Mucosa of gallbladder (tissue), 1 donor: ENCODE measurements at places on chromosomes 1 and 21.
A peak's percentile ranks its signal among the peaks of the same experiment; 100 is the strongest.

DNA sequence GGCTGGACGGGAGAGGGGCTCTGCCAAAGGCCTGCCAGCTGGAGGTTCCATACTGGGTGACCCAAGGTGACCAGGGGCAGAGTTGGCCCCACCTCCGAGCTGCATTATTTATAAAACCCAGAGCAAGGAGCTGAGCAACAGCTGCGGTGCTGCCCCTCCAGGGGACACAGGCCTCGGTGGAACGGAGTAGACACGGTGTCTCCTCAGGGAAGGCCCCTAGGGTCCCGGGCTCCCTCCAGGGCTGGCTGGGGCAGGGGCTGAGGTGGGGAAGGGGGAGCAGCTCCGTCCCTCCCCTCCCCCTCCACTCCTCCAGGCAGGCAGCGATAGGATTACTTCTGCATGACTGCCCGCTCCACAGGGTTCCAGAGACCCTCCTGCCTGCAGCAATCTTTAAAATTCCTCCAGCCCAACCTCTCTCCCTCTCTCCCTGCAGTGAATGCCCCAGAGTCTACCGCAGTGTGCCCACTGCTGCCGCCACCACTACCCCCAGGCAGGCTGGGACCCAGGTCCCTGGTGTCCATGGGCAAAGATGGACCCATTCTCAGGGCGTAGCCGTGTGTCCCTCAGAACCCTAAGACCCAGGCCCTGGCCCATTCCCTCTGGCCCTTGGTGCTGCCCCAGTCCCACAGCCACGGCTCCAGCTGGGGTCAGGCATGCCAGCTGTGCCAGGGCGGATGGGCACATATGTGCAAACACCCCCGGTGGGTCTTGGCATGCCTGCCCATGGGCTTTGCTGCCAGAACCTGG is 10.8 kb downstream of the AHDC1 start:
- no peak for DNase-seq

DNA sequence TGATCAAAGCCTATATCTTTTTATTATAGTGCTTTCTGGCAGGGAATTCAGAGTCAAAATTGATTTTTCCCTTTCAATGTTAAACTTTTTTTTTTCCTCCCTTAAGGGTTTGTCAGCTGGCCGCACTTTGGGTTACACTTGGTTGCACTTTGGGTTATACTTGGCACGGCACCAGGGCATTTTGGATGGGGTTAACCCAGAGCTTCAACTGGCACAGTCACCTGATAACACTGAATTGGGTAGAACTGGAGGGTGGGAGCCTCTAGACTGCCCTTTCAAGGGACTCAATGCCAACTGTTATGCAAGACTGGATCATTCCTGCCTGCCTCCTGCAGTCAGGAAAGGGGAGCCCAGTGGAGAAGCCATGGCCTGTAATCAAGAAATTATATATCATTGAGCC is 211.5 kb downstream of the KCNJ6 start:
- no peak for DNase-seq

DNA sequence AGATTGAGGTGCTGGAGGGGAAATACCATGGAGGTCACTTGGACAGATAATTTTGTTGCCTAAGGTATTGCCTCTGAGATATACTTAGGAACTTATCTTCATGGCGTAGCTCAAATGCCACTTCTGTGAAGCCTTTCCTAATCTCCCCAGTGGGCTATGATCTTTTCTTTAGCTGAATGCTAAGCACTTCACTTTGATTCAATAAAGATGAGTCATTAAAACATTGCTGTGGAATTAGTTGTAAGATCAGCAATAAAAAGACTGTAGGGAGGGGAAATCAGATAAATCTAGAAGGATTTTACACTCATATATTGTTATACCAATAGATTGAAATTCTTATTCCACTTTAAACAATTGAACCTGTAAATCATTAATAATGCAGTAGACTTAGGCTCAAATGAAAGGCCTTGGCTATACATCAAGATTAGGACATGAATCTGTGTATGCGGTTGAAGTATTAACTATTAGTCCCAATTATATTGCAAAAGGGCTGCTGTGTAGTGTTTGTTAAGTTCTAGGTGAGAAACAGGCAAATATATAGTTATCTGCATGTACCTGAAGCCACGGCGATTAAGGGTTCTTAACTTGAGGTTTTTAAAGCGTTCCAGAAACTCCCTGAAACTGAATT is 19.2 kb upstream of the MAGOH start:
- no peak for DNase-seq

GRCh38 chr1:79104617-79105016 is 98.1 kb upstream of the ADGRL4 start:
- no peak for DNase-seq

DNA sequence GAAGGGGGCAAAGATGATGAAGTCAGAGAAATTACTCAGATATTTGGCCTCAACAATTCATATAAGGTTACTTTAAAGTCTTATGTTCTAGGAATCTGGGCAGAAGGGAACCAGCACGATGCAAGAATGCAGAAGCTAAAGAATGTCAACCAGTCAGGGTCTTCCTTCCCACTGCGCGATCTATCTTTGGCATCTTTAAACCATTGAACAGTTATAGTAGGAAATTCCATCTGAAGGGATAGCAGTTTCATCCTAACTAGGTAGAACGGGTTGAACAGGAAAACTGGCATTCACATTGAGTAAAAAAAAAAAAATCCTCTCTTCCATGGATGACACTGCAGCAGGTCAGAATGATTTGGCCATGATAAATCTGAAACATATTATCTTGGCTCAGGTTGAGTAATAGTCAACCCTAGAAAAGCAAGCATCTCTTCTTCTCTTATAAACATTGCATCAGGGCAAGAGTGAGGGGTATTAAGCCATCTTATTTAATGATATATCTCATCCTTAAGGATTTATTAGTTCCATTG is 6.3 kb downstream of the CRCT1 start:
- DNase-seq, result no peak

GRCh38 chr1:11531943-11532342 is 53.0 kb downstream of the DISP3 start:
- no peak for DNase-seq

- DNase-seq, result no peak
Observed at GRCh38 chr1:52152572-52152971, 10.7 kb downstream of the ZFYVE9 start.

GRCh38 chr1:6148497-6149241 is 31.5 kb downstream of the CHD5 start:
- peak; percentile 51 for DNase-seq

DNA sequence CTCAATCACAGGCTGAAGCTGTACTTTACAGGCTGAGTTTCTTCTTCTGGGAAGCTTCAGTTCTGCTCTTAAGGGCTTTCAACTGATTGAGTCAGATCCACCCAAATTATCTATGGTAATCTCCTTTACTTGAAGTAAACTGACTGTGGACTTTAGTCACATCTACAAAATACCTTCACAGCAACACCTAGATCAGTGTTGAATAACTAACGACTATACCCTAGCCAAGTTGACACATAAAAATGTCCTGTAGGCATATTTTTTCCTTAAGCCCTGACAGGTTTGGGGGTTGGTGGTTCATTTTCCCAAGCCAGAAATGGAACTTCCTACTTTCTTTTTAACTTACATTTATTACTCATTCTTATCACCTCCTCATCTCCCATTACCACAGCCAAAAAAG is 42.9 kb upstream of the PRKACB start:
- no peak for DNase-seq

DNA sequence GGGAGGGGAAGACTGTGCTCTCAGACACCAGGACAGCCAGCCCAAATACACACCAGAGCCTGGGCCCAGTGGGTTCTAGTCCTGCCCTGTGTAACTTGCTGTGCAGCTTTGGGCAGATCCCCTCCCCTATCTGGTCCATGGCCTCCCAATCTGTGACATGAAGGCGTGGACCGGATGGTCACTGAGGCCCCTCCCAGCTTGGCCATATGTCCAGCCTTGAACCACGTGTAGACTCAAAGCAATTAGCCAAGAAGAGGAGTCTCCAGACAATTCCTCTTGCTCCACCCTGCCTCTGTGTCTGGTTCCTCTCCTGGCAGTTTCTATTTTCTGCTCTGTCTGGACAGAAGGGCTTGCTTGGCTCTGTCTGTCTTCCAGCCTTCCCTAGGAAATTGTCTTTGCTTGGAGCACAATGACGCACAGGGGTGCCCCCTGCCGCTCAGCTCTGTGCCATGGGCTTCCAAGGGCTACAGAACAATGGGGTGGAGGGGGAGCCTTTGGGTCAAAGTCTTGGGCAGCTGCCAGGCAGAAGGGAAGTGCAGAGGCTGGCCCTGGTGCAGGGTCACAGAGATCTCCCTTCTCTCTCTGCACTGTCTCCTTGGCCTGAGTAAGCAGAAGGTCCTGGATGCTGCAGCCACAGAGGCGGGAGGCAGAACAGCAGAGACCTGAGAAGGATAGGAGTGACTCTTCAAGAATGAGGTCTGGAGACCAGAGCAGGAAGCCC is 66.1 kb downstream of the TENT5C start:
- DNase-seq, result peak; percentile 61

- DNase-seq, result no peak
Observed at GRCh38 chr1:91273875-91274274, 130.8 kb downstream of the HFM1 start.

DNA sequence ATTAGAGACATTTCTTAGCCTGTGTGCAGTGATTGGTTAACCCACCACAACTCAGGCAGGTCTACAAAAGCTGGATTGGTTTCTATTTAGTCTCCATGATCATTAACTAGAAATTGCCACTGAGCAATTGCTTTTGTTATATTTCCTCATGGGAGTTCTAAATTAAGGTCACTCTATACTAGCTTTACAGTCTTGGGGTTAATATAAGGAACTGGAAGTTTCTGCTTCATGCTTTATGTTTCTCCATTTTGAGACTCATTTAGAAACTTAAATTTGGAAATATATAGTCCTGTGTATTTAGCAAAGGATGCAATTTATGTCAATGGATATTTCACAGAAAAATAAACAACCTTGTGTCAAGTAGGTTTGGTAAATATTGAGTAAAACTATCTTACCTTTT is 137.5 kb downstream of the HLX start:
- no peak for DNase-seq

GRCh38 chr1:27299385-27300271 is 22.3 kb upstream of the TMEM222 start:
- peak; percentile 65 for DNase-seq

- no peak for DNase-seq
Observed at GRCh38 chr1:84156210-84156621, 12.1 kb downstream of the PRKACB start.

GRCh38 chr1:9822897-9823692 is 670 bp downstream of the CLSTN1 start:
- DNase-seq, result no peak

DNA sequence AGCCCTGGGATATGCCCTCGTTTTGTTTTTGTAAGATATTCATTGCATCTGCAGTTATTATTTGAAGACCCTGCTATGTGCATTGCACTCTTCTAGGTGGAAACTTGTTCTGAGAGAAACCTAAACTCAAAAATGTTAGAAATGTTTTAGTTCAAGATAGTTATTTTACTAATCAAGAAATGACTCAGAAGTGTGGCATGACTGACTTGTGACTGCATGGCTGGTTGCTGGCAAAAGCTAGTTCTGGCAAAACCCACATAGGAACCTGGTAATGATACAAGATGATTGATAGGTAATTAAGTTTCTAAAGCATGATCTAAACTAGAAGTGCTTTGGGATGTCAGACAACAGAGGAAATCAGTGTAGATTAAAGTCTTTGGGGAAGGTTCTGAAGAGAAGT is 33.8 kb upstream of the NFASC start:
- DNase-seq, result no peak

- DNase-seq, result peak; percentile 52
Observed at GRCh38 chr1:230868736-230869385, 540 bp upstream of the C1orf198 start.

- no peak for DNase-seq
Observed at GRCh38 chr1:153957744-153958110, 685 bp downstream of the CRTC2 start.

- peak; percentile 17 for DNase-seq
Observed at GRCh38 chr1:96962751-96963211, 241.2 kb downstream of the PTBP2 start.

GRCh38 chr1:165851034-165851658 is 23.7 kb downstream of the UCK2 start:
- no peak for DNase-seq

GRCh38 chr1:23799570-23800399 is 769 bp downstream of the GALE start:
- DNase-seq, result peak; percentile 88

- peak; percentile 78 for DNase-seq
Observed at GRCh38 chr1:232968965-232969364, 18.6 kb downstream of the NTPCR start.

GRCh38 chr1:181347495-181348390 is 135.6 kb upstream of the CACNA1E start:
- no peak for DNase-seq

DNA sequence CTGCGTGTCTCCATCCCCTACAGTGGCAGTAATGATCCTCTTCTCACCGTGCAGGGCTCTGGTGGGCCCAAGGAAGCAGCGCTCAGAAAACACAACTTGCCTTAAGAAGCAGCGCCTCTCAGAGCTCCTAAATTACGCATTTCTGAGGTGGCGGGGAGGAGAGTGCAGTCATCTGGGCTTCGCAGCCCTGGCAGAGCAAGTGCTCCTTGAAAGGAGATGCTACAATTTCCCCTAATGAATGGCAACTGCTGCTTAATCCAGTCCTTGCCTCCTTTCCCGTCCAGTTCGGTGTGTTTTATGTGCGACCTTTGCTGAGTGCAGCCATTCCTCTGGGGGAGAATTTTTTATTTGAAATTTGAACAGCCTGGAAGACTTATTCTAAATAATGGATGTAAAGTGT is 287.3 kb downstream of the PTPRU start:
- no peak for DNase-seq

GRCh38 chr21:44084496-44085241 is 22.5 kb upstream of the PWP2 start:
- no peak for DNase-seq

- DNase-seq, result no peak
Observed at GRCh38 chr1:18751425-18751824, 108.0 kb downstream of the TAS1R2 start.

- DNase-seq, result no peak
Observed at GRCh38 chr1:27430903-27431600, 38.6 kb downstream of the GPR3 start.

GRCh38 chr1:150748878-150749719 is 16.5 kb downstream of the CTSS start:
- no peak for DNase-seq

DNA sequence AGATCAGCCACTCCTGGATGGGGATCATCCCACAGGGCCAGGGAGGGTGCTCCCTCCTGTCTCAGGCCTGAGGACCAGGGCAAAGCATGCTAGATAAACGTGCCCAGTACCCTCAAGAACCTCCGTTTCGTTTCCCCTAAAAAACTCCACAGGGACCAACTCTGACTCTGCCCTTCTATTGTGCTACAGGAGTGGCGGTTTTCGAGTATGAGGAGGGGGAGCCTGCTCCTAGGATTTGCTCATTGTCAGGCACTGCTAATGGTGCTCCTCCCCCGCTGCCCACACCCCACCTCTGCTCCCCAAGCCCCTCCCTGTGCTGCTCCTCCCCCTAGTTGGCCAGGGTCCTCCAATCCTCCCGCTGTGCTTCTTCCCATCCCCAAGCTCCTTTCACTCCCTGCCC is 32.0 kb downstream of the PGBD5 start:
- DNase-seq, result no peak

- peak; percentile 80 for DNase-seq
Observed at GRCh38 chr1:239951511-239952140, 140.1 kb upstream of the FMN2 start.
